Right renal pelvis (tissue), 4 donors: ENCODE measurements at places on chromosomes 16 and 17. TPM values are rescaled to one million over a fixed set of nuclear protein-coding genes. Genes with fewer than 3 reads are reported as not detected.

The RHBDL3 gene
- 1.8 TPM for polyA plus RNA-seq

DNA sequence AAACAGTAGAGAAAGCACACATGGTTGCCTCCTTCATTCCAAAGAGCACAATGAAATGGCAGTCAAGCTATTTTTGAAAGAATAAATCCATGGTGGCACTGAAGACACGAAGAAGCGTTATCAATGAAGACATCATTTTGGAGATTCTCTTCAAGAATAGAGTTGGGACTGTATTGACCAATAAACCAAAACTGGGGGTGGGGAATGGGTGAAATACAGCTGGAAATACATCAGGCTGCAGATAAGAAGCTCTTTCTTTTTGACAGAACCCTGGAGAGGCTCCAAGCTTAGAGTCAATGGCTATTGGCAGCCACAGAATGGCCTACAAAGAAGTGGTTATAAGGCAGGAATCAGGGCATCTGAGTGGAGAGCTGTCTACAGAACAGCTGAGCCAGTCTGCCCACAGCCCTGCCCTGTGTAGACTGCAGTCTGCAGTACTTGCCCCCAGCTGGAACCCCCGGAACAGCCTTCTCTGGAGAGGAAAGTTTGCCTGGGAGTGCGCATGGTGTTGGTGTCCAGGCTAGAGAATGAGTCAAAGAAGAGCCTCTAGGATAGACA, 100.4 kb downstream of the STX8 start:
- DNase-seq: no peak

The VKORC1 gene
- polyA plus RNA-seq: 64.9 TPM

GRCh38 chr16:11257131-11257938, 1.3 kb upstream of the SOCS1 start:
- peak; percentile 74 for DNase-seq

The KRT12 gene
- polyA plus RNA-seq: not detected

DNA sequence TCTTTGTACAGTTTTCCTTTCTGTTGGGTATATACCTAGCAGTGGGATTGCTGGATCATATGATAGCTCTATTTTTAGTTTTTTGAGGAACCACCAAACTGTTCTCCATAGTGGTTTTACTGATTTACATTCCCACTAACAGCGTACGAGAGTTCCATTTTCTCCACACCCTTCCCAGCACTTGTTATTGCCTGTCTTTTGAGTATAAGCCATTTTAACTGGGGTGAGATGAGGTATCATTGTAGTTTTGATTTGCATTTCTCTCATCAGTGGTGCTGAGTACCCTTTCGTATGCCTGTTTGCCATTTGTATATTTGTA, 887 bp upstream of the EVI2B start:
- no peak for DNase-seq

GRCh38 chr17:76683011-76683755, 27.6 kb downstream of the MXRA7 start:
- no peak for DNase-seq

The CLEC3A gene
- polyA plus RNA-seq: 0.11 TPM
